ENCODE measurements at places on chromosomes 5 and 9.

GRCh38 chr5:138872841-138873465 is 2.2 kb downstream of the LRRTM2 start:
- DNase-seq = no peak

DNA sequence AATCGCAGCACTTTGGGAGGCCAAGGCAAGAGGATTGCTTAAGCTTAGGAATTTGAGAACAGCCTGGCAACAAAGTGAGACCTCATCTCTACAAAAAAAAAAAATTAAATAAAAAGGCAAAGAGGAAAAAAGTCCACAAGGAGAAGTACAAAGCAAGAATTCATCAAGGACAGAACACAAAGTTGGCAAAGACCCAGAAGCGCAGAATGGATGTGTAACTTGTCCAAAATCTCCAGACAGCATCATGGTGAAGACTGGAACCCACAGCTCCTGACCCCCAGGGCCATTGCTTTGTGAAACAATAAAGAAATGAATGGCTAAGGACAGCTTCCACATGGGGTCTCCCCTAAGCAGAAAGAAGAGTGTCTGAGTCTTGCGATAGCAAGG is 7.8 kb downstream of the HSD17B3 start:
- no peak for DNase-seq

DNA sequence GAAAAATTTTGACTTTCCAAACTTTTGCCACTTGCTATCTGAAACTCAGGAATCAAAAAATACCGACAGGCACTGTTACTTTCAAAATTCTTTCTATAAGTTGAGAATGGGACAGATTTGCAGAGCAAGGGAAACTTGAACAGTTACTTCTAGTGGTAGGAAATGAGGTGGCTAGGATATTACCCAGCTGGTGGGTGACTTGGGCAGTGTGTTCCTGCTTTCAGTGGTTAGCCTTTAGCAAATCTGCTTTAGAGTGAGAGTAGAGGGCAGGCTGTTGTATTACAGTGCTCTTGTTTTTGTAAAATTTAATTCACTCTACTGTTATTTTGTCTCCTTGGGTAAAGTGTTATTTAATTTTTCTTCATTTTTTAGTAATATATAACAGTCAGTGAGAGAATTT is 40.2 kb upstream of the ROPN1L start:
- no peak for DNase-seq

GRCh38 chr9:83167126-83167525 is 104.2 kb upstream of the RASEF start:
- no peak for DNase-seq

DNA sequence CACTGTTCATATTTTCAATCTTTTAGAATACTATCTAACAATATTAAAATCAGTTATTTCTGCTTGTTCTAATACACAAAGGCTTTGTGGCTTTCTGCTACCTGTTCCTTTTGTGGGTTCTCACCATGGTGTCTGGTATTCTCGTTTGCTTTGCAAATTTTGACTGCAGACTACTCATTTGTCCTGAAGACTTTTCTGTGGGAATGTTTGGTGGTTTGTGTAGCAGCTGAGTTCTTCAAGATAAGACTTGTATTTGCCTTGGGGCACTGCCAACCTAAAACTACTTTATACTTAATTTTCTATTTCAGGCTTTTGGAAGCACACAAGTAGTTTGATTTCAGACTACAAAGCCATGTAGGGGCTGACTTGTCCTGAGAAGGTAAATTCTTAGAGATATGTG is 11.1 kb downstream of the IL33 start:
- no peak for DNase-seq

- no peak for DNase-seq
Observed at GRCh38 chr5:13211064-13211463, 733.4 kb downstream of the DNAH5 start.

- DNase-seq = no peak
Observed at GRCh38 chr9:124001866-124002525, 9.6 kb upstream of the LHX2 start.

All from progenitor cell of endocrine pancreas (in vitro differentiated cells).